Cortex of kidney (tissue), 1 donor: ENCODE measurements at places on chromosomes 5 and 9.

DNA sequence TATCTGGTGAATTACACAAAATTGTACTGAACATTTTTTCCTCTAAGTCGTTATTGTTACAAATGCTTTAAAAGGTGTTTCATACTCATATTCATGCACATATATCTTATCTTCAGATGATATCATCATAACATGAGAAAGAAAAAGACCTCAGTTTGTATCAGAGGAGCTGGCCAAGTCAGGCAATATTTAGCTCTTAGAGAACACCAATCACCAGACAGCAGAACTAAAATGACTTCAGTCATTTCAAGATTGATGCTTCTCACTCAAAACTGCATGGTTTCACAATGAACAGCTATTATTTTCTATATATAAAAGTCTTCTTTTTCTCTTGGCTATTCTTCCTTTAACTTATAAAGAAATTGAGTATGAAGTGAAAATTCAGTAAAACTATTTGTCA, 44.6 kb downstream of the TSSK1B start:
- no peak for DNase-seq

GRCh38 chr5:107218457-107219193, 452.1 kb downstream of the EFNA5 start:
- no peak for DNase-seq

- no peak for DNase-seq
Observed at GRCh38 chr5:116885825-116886224, 311.2 kb upstream of the SEMA6A start.

- DNase-seq: no peak
Observed at GRCh38 chr9:118761016-118761790, 608.0 kb downstream of the BRINP1 start.

DNA sequence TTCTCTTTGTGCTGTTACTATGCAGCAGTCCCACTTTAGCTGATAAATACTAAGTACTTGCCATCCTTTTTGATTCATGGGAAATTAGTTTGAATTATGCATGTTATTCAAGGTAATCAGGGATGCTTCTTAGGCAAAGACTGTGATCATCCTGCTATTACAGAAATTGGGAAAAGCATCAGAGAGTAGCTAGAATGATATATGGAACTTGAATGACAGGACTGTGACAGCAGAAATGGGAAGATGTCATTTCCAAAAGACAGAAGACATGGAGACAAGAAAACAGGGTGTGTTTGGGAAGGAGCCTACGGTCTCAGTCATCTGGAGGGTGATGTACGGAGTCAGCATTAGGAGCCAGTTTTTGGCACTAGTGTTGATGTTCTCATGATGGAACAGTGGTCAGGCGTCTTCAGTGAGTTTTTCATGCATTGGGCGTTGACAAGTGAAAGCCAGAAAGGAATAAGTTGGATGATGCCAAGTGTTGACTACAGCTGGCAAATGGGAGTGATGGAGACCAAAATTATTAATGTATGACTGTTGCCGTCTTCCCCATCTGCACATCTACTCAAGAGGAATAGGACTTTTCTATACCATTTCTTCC, 70.4 kb downstream of the TMEM167A start:
- no peak for DNase-seq

DNA sequence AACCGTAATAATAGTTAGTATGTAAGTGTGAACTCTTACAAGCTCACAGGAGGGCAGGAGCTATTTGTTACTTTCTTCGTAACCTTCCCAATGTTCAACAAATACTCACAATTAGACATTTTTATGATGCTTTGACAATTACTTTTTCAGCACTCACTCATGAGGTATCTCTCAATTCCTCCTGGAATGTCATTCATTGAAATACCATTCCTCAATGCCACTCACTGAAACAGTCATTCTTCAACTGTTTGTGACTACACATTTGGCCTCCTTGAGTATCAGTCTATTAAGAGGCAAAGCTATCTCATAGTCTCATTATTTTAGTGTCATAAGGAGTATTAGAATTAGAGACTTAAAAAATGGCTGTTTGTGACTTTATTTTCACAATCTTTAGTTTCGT, 734.1 kb upstream of the DMAC1 start:
- no peak for DNase-seq

DNA sequence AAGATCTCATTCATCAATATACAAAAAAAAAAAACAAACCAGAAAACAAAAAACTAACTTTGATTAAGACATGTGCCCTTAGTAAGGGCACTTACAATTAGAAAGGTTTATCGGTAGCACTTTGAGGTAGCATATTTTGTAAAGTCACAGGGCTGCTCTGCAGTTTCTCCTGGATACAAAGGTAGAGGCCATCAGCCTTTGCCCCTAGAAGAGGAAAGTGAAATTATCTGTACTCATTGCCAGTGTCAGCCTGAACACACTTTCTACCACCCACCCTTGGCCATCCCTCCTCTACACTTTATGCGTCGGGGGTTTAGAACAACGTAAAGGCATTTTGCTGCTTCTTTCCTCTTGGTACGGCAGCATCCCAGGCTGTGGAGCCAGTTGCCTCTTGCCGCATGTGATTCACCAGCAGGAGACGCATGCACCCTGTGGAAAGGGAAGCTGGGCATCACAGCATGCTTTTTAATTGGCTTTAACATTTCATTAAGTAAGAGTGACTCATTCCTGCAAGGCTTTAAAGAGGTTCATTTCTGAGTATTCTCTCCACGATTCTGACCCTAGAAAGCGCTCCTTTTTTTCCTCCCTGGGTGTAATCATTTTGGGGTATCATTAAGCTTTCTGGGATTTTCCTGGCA, 84.6 kb downstream of the CEMIP2 start:
- DNase-seq: no peak
